ENCODE measurements at places on chromosomes 2 and 18. TPM values are rescaled to one million over a fixed set of nuclear protein-coding genes. Genes with fewer than 3 reads are reported as not detected.

DOCK10 gene
- 32.6 TPM for total RNA-seq

KLHL14 gene
- total RNA-seq, result not detected

LIMS3 gene
- total RNA-seq, result 0.61 TPM

TCF23 gene
- not detected for total RNA-seq

FIGLA gene
- not detected for total RNA-seq

GRCh38 chr18:70489986-70490933 is 201.4 kb downstream of the SOCS6 start:
- no peaks in the 10 kb centered on the region for H3K4me1 ChIP-seq
- no peak overlapping the region for H3K4me3 ChIP-seq
- no peaks in the 10 kb centered on the region for H3K27me3 ChIP-seq
- DNase-seq, result no peak

DNA sequence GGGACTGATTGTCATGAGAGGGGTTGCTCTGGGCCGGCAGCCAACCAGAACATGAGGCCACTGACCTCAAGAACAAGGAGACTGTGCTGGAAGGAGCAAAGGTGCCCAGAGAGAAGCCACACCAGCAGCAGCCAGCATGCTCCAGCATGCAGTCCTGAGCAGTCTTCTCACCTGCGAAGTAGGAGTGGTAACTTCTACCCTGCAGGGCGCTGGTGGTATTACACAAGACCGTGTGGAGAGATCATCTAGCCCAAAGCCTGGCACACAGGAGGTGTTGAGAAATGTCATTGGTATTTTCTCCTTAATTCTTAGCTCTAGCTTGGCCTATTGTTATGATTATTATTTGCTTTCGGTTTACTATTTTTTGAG is 132.7 kb downstream of the TSN start:
- no peaks in the 10 kb centered on the region for H3K36me3 ChIP-seq
- DNase-seq, result no peak
- H3K4me1 ChIP-seq, result no peaks in the 10 kb centered on the region
- H3K4me3 ChIP-seq, result no peak overlapping the region
- no peak overlapping the region for H3K27ac ChIP-seq

GRCh38 chr18:79988071-79988450 is 302 bp downstream of the TXNL4A start:
- no peaks in the 10 kb centered on the region for H3K27me3 ChIP-seq
- peaks cover 30% of the 10 kb centered on the region for H3K36me3 ChIP-seq
- peak overlapping the region; percentile 85 for H3K27ac ChIP-seq

GRCh38 chr2:191184457-191184856 is 33.7 kb upstream of the STAT4 start:
- H3K4me3 ChIP-seq, result no peak overlapping the region
- no peak overlapping the region for H3K27ac ChIP-seq
- H3K27me3 ChIP-seq, result no peaks in the 10 kb centered on the region
- H3K36me3 ChIP-seq, result no peaks in the 10 kb centered on the region

GRCh38 chr2:68330691-68331090 is 10.9 kb upstream of the CNRIP1 start:
- H3K27ac ChIP-seq, result no peak overlapping the region
- no peak for DNase-seq
- H3K4me1 ChIP-seq, result peaks cover 7% of the 10 kb centered on the region
- H3K4me3 ChIP-seq, result no peak overlapping the region
- H3K27me3 ChIP-seq, result no peaks in the 10 kb centered on the region

GRCh38 chr18:63795606-63796005 is 20.4 kb downstream of the SERPINB7 start:
- no peak overlapping the region for H3K27ac ChIP-seq
- no peak for DNase-seq
- H3K4me3 ChIP-seq, result no peak overlapping the region
- H3K36me3 ChIP-seq, result no peaks in the 10 kb centered on the region
- H3K27me3 ChIP-seq, result no peaks in the 10 kb centered on the region

DNA sequence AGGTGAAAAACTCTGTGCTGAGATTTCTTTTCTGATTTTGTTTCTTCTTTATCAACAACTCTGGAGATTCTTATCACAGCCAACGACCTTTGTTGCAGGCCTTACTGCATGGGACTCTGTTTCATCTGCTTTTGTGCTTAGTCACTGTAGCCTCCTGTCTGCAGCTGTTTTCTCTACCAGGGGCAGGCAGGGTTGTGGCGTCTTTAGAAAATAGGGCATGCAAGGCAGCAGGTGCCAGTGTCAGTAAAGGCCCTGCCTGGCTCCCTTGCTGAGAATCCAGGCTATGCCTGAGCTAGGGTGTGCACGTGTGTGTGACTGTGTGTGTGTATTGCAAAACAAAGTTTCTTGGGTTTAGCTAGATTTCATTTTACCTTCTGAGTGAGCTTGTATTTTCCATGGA is 14.6 kb upstream of the SLC9A2 start:
- H3K27me3 ChIP-seq, result 0 out of 2 replicates have a peak, but pooled peaks cover 3% of the 10 kb centered on the region
- H3K4me3 ChIP-seq, result no peak overlapping the region
- no peaks in the 10 kb centered on the region for H3K36me3 ChIP-seq
- H3K4me1 ChIP-seq, result no peaks in the 10 kb centered on the region

- H3K27me3 ChIP-seq, result no peaks in the 10 kb centered on the region
- H3K36me3 ChIP-seq, result no peaks in the 10 kb centered on the region
- no peak overlapping the region for H3K4me3 ChIP-seq
- no peaks in the 10 kb centered on the region for H3K4me1 ChIP-seq
Measured at GRCh38 chr2:6202756-6203155, 510.6 kb downstream of the SOX11 start.

DNA sequence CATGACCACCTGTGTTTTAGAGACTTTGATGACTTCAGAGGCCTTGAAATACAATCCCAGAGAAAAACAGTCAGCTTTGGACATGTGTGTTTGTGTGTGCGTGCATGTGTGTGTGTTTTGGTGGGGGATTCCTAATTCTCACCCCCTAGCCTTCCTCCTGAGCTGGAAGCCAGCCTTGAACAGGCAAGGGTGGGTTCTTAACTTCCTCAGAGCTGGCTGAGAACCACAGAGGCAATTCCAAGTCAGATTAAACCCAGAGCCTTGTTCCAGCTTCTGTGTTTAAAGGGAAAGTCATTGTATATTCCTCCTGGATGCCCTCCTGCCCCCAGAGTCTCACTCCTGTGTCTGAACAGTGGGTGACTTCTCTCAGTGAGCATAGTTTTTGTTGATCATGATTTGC is 45.2 kb upstream of the MGAT4A start:
- no peaks in the 10 kb centered on the region for H3K4me1 ChIP-seq
- no peak overlapping the region for H3K4me3 ChIP-seq
- no peaks in the 10 kb centered on the region for H3K36me3 ChIP-seq
- no peaks in the 10 kb centered on the region for H3K27me3 ChIP-seq

DNA sequence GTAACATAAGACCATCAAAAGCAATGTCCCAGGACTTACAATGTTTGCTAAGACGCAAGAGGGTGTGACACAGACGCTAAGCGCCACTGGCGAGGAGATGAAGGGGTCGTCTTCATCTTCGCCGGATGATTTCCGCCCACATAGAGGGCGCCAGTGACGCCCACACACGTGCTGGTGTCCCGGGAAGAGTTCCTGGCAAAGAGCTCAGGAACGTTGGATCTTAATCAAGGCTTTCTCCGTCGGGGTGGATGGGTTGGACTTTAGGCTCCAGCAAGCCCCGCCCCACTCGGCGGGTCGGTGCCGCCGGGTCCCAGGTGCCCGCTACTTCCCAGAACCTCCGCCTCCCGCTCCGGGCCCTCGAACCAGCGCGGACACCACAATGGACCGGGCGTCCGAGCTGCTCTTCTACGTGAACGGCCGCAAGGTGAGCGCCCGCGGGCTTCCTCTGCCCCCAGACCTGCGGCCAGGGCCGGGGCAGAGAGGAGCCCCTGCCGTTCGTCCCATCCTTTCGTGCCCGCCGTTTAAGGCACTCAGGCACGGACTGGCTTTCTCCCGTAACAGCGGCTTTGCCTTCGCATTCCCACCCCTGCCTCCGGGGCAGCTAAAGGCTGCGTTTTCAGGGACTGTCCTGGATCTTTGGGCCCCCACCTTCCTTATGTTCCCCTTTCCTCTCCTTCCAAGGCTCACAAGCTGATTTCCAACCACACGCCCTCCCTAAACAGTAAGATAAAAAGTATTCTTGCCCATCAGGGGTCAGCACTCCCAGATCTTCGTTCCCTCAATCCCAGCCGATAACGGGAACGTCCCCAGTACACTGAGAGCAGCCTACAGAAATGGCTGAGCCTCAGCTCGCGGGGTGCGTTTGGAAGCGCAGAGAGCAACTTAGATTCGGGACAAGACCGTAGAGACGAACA is at the start of gene AOX1:
Gene AOX1, plus strand, starts transcription at position 285 of the 914 bp plus-strand sequence. Its CDS starts 95 bp downstream, at position 380.
- DNase-seq, result peak; percentile 33
- H3K27me3 ChIP-seq, result no peaks in the 10 kb centered on the region
- H3K27ac ChIP-seq, result no peak within 1 kb of the TSS

- no peaks in the 10 kb centered on the region for H3K4me1 ChIP-seq
- H3K4me3 ChIP-seq, result no peak overlapping the region
- DNase-seq, result no peak
- no peak overlapping the region for H3K27ac ChIP-seq
- H3K27me3 ChIP-seq, result no peaks in the 10 kb centered on the region
Measured at GRCh38 chr18:51721388-51721787, 523.9 kb upstream of the MEX3C start.

DNA sequence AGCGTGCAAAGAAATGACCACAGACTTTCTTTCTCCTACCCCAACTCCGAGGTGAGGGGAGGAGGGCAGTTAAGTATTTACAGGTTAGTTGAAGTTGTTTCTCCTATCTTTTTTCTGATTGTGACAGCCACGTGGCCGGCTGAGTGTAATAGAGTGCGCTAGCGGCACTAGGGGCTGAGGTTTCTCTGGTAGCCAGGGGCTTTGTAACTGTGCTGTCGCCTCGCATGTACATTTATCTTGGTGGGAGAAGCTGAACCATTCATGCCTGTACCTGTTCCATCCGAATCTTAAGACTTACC is 214.1 kb upstream of the STON1 start:
- H3K27me3 ChIP-seq, result no peaks in the 10 kb centered on the region
- peak overlapping the region; percentile 94 for H3K4me3 ChIP-seq
- H3K27ac ChIP-seq, result peak overlapping the region; percentile 90
- peaks cover 7% of the 10 kb centered on the region for H3K4me1 ChIP-seq

DNA sequence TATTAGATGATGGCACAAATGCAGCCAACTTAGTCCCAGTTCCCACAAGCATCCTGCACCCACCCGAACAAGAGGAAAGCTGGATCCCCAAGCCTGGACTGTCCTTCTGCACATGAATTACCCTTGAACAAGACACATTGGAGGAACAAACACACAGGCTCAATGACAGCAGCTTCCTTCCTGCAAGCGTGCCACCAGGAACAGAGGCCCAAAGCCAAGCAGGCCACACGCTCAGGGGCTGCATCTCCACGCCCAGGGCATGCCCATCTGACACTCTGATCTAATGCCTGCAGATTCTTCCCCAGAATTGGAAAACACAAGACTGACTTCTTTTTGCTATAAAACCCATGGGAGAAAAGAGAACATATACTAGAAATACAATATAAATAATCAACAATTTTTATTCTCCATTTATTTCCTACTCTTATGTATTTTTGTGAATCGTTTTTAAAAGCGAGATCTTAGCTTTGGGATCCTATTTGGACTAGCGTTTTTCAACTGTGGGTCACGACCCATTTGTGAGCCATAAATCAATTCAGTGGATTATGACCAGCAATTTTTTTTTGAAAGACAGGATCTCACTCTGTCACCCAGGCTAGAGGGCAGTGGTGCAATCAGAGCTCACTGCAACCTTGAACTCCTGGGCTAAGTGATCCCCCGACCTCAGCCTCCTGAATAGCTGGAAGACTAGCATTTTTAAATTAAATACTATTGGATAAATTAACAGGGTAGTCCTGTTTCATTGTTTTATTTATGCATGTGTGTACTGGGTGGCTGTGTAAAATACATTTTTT is 34.4 kb downstream of the PSTPIP2 start:
- no peak overlapping the region for H3K27ac ChIP-seq
- no peaks in the 10 kb centered on the region for H3K27me3 ChIP-seq
- H3K36me3 ChIP-seq, result no peaks in the 10 kb centered on the region
- H3K4me3 ChIP-seq, result no peak overlapping the region
- no peak for DNase-seq
- peaks cover 22% of the 10 kb centered on the region for H3K4me1 ChIP-seq

GRCh38 chr2:14330884-14331283 is 301.6 kb upstream of the LRATD1 start:
- DNase-seq, result no peak
- H3K27me3 ChIP-seq, result no peaks in the 10 kb centered on the region
- no peaks in the 10 kb centered on the region for H3K36me3 ChIP-seq
- H3K4me1 ChIP-seq, result no peaks in the 10 kb centered on the region
- no peak overlapping the region for H3K4me3 ChIP-seq
- no peak overlapping the region for H3K27ac ChIP-seq

- no peaks in the 10 kb centered on the region for H3K4me1 ChIP-seq
- DNase-seq, result no peak
- H3K4me3 ChIP-seq, result no peak overlapping the region
- no peak overlapping the region for H3K27ac ChIP-seq
- H3K36me3 ChIP-seq, result no peaks in the 10 kb centered on the region
- H3K27me3 ChIP-seq, result no peaks in the 10 kb centered on the region
Measured at GRCh38 chr2:45834372-45834771, 182.9 kb downstream of the PRKCE start.

- H3K27me3 ChIP-seq, result no peaks in the 10 kb centered on the region
- H3K27ac ChIP-seq, result no peak overlapping the region
- no peak for DNase-seq
- no peaks in the 10 kb centered on the region for H3K36me3 ChIP-seq
Measured at GRCh38 chr2:104825124-104825865, 28.6 kb upstream of the POU3F3 start.

GRCh38 chr2:216752855-216753505 is 57.6 kb upstream of the IGFBP5 start:
- no peak overlapping the region for H3K4me3 ChIP-seq
- DNase-seq, result no peak
- H3K4me1 ChIP-seq, result no peaks in the 10 kb centered on the region

GRCh38 chr18:58567453-58568196 is 61.3 kb downstream of the ALPK2 start:
- peaks cover 21% of the 10 kb centered on the region for H3K4me1 ChIP-seq
- H3K27me3 ChIP-seq, result no peaks in the 10 kb centered on the region
- peaks cover 21% of the 10 kb centered on the region for H3K36me3 ChIP-seq
- DNase-seq, result peak; percentile 15

All from SJSA1 (cell line).